Muscle of arm (tissue), 14 donors: ENCODE measurements at places on chromosomes 1 and 21. TPM values are rescaled to one million over a fixed set of nuclear protein-coding genes. Genes with fewer than 3 reads are reported as not detected.

DNA sequence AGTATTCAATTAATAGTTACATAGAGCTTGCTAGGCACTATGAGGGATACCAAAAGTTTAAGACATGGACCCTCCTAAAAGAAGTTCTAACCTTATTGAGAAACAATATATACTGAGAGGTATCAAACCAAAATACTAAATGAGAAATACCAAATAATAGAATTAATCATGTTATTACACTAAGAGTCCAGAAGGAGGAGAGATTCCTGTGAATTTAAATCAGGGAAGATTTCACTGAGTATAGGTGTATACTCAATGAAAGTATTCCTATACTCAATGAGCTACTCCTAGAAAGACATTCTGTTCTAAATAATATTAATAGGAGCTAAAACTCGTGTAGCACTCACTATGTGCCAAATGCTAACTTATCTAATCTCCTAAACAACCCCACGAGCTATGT, 9.4 kb downstream of the CR1L start:
- DNase-seq: no peak

GRCh38 chr1:185284533-185285276, 32.3 kb downstream of the IVNS1ABP start:
- no peak for DNase-seq

- no peak for DNase-seq
These were observed 13.5 kb downstream of the LDLRAP1 start for GRCh38 chr1:25556791-25557476.

DNA sequence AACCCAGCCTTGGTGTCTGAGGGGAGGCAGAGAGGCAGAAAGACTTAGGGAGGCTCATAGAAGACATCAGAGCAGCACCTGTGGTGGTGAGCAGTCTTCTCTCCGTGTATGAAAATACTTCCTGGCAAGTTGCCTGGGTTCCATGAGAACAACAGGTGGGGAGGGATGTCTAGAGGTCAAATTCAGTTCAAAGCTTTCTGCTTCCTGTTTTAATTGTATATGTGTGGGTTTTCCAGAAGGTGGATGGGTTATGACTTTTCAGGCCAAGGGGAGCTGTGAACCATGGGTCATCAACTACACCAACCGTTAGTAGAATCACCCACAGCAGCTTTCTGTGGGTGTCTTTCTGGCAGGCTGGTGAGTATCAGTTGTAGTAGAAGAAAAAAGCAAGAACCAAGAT, 4.1 kb upstream of the FCRL2 start:
- no peak for DNase-seq

- no peak for DNase-seq
These were observed 2.2 kb downstream of the PHC2 start for GRCh38 chr1:33428661-33429060.

GRCh38 chr1:112743174-112744008, 28.3 kb upstream of the PPM1J start:
- DNase-seq: no peak

GRCh38 chr1:171716616-171717015, 25.2 kb downstream of the VAMP4 start:
- no peak for DNase-seq

DNA sequence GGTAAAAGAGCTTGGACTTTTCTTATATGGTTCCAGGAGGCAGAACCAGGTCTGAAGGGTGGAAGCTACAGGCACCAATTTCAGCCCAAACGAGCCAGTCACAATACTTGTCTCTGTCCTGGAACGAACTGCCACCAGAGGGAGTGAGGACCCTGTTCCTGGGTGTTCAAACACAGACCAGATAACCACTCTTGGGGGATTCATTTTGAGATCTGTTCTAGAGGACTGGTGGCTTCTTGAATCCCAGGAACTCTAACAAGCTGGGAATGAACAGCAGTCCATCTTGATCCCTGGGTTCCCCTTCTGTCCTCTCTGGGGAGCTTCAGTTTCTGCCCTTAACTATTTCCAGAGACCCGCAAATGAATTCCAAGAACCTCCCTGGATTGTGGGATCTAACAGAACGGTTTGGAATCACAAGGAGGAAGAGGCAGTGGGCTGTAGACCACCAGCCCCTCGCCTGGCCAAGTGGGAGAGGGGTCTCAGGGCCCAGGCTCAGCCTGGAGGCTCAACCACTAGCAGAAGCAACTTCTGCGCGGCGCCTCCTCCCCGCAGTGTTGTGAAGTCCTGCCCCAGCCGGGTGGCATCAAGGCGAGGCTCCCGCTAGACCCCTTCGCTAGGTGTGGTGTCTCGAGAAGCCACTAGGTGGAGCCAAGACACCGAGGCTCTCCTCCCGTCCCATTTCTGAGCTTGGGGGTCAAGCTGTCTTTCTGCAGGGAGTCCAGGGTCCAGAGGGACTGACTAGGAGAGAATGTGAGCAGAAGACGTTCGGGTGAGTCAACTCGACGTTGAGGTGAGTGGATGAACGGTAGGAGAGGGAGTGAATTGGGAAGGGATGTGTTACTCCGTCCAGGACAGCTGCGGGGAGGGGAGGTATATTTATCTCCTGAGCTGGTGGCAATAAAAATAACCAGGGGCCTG, 12.1 kb upstream of the NES start:
- DNase-seq: peak; percentile 89

GRCh38 chr1:178932552-178932906, 61.7 kb upstream of the ANGPTL1 start:
- DNase-seq: no peak

- no peak for DNase-seq
These were observed 431.3 kb upstream of the PKN2 start for GRCh38 chr1:88252745-88253144.

GRCh38 chr1:11187000-11187399, 2.2 kb upstream of the ANGPTL7 start:
- no peak for DNase-seq

GRCh38 chr1:10319750-10320149, 79.1 kb upstream of the PGD start:
- DNase-seq: no peak

DNA sequence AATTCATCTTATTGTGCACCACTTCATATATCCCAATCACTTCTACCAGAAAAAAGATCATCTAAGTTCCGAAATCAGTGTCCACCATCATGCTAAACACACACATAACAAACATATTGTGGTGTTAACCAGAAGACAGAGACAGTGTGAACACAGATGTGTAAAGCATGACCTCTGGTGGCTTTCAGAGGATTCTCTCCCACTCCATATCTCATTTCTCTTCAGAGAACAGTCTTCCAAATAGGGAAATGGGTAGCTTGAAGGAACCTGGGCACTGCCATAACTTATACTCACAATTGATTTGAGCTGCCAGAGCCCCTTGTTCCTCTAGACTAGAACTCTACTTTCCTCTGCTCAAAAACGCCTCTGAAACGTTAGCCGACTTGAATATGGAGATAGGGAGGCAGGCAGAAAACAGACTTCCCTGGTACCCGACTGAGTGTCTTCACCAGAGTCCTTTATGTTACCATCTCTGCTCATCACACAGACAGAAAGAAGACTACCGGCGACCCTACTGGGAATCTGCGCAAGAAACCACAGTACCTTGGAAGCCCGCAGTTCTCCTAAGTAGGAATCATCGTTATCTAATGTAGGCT, 1.8 kb upstream of the ELAPOR1 start:
- peak; percentile 37 for DNase-seq

DNA sequence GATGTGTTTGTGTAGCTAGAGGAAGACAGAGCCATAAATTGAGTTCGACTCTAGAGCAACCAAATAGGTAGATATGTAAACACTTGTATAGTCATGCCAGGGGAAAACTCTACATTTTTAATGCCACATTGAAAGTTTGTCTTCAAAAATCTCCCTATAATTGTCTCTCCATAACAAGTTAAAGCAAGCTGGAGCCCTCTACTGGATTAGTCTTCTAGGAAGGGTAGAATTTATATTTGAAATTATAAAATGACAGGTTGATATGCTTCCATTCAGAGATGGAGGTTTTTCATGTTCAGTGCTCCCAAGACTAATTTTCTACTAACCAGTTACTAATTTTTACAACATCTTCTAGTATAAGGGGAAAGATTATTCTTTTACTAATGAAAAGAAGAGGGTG, 13.1 kb upstream of the COL24A1 start:
- DNase-seq: no peak

GRCh38 chr1:185528084-185528676, 206.0 kb upstream of the HMCN1 start:
- no peak for DNase-seq

- no peak for DNase-seq
These were observed 24.6 kb downstream of the MAPKAPK2 start for GRCh38 chr1:206709322-206709721.

DNA sequence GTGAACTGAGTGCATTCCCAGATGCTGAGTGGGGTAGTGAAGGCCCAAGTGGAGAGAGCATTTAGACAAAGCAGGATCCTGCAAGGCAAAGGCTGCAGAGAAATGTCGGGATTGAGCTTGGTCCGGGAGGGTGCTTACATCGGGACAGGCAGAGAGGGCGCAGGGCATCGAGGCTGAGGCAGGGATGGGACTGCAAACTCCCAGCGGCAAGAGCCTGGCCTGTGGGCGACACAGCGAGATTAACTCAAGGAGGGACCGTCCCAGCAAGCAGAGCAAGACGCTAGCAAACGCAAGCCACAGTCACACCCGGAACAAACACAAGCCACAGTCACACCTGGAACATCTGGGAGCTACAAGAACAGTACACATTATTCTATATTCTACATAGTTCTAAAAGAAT, 537.5 kb downstream of the KIF26B start:
- no peak for DNase-seq

GRCh38 chr1:24387636-24388175, 25.9 kb downstream of the STPG1 start:
- DNase-seq: no peak

GRCh38 chr1:46415514-46415913, 21.4 kb downstream of the FAAH start:
- DNase-seq: no peak

- DNase-seq: no peak
These were observed 83.7 kb upstream of the EDN2 start for GRCh38 chr1:41568204-41568603.

- no peak for DNase-seq
These were observed 1.4 kb downstream of the FOXD2 start for GRCh38 chr1:47439017-47439818.

DNA sequence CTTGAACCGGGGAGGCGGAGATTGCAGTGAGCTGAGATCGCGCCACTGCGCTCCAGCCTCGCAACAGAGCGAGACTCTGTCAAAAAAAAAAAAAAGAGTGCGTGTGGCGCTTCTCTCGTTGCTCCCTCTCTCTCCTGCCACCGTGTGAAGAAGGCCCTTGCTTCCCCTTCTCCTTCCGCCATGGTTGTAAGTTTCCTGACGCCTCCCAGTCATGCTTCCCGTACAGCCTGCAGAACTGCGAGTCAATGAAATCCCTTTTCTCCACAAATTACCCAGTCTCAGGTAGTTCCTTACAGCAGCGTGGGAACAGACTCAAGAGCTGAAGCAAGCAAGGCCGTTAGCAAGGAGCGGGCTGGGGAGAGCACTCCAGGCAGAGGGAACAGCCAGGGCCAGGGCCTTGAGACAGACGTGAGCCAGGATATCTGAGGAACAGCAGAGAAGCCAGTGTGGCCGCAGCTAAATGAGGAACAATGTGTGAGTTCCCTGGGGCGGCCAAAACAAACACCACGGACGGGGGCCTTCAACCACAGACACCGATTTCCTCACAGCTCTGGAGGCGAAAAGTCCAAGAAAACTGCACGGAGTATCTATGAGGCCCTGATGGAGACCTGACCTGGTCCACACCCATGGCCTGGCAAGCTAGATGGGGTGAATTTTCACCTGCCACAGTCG, 54.2 kb upstream of the ETS2 start:
- DNase-seq: no peak

GRCh38 chr1:59751004-59751395, 63.7 kb upstream of the HOOK1 start:
- DNase-seq: no peak

DNA sequence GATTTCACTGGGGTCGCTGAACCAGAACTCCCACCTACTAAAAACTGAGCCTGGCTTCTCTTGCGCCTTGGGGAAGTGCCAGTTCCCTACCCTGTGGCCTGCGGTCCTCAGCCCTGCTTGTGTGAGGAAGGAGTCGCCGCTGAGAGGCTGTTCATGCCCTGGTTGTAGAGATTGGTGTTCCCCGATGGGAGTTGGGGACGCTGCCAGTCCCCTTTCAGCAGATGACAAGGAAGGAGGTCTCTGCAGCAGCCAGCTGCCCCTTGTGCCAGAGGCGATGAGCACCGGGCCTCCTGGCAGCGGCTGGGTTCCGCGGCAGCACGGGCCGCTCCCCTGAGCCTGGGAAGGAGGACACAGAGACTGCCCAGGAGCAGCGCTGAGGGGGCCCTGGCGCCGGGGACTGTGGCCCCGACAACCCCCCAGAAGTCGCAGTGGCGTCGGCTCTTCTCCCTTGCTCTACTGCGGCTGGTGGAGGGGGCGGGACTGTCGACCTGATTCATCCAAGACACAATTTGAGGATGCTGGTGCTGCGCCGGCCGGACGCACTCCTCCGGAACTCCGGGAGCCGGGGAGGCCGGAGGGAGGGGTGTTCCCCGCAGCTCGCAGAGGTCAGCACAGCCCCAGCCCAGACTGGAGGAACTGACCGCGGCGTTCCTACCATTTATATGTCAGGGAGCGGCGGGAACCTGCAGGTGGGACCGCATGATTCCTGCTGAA, 12.0 kb upstream of the ADORA3 start:
- DNase-seq: no peak

DNA sequence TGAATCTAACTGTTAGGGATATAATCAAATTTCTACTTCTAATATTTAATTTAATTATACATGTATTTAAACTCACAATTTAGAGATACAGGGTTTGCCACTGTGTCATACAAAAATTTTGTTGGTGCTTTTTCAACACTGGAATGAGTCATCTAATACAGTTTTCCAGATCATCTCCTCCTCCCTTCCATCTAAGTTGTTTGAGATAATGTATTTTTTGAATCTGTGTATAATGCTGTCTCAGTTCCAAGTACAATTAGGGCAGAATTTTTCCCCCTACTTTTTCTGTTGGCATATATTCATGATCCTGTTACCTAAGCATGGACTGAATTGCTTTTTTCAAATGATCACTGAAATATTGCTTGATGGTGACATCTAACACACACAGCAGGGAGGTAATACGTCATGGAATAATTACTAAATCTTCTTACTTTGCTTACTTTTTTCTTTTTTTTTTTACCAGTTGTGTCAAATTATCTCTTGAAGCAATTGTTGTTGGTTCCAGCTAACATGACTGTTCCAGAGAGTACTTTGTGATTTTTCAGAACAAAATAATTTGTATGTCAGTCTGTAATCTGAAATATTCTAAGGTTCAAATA, 146.0 kb downstream of the MAGI3 start:
- DNase-seq: no peak

- no peak for DNase-seq
These were observed 106.3 kb downstream of the PAX7 start for GRCh38 chr1:18736958-18737357.

ZBTB17 gene
- polyA plus RNA-seq: 29.3 TPM

RNPC3 gene
- polyA plus RNA-seq: 14.8 TPM

DNM3 gene
- 4.2 TPM for polyA plus RNA-seq

INKA2 gene
- polyA plus RNA-seq: 79.0 TPM

SSBP3 gene
- polyA plus RNA-seq: 56.1 TPM

LYPD8 gene
- not detected for polyA plus RNA-seq

HEYL gene
- polyA plus RNA-seq: 57.0 TPM

NHLH1 gene
- not detected for polyA plus RNA-seq

FCRL1 gene
- not detected for polyA plus RNA-seq

PCBP3 gene
- polyA plus RNA-seq: 1.3 TPM

GNG12 gene
- polyA plus RNA-seq: 255 TPM
